COR-L47 (cell line): ENCODE measurements at places on chromosomes 6 and 20.

DNA sequence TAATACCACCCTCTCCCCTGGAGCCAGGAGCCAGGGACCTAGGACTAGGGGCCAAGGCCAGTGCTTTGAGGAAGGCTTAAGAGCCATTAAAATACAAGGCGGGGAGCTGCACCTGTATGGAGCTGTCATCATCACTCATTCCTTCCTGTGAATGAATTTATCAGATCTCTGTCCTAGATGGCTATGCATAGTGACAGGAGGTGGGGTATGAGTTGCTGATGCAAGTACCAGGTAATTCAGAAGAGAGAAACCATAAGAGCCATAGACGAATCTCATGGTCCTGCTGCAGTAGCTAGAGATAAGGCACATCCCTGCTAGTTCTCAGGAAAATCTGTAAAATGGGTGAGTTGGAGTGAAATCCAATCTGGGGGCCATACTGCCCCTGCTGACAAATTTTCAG is 10.3 kb downstream of the GRM4 start:
- no peak for DNase-seq

DNA sequence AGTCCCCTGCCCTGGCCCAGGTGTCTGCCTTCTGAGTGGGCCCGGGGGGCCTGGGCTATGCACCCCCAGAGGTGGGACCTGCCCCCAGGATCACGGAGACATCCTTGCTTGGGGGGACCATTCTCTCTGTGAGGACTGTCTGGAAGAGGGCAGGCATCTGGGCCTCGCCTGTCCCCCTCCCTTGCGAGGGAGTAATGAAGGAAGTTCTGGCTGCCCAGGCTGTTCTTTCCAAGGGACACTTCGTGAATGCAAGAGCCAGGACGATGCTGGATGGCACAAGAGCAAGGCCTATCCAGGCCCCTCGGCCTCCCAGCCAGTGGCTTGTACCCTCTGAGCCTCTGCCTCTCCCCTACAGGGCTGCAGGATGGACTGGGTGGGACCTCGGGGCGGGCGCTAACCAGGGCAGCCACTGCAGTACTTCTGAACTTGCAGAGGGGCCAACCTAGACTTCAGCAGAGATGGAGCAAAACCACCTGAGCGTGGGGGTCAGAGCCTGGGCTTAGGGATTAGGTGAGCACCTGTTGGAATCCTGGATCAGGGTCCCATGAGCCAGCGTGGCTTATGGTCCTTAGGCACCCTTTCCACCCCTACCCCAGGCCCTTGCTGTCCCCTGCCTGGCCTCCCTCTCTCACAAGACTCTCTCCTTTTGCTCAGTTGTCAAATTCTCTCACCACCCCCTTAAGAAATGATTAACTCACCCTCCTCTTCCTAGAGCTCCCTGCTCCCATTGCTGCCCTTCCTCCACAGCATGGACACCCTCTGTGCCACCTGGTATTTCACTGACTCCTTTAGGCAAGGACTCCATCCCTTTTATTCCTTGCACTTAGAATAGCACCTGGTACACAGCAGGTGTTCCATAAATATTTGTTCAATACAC is 53.2 kb downstream of the CTCFL start:
- DNase-seq = no peak

DNA sequence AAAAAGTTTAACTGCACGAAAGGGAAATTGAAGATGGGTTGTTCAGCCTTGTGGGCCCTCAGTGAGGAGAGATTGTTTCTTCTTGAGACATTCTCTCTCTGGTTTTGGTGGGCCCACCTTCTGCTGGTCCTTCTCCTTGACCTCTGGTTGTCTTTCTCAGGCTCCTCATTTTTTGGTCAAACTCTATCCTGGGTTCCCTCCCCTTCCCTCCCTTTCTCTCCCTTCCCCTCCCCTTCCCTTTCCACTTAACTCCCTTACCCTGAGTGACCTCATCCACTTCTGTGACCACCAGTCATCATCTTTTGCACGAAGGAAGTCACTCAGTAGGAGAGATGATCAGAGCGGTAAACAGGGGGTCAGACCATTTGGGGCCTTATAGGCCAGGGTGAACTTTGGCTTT is 71.5 kb upstream of the RALY start:
- DNase-seq = no peak

DNA sequence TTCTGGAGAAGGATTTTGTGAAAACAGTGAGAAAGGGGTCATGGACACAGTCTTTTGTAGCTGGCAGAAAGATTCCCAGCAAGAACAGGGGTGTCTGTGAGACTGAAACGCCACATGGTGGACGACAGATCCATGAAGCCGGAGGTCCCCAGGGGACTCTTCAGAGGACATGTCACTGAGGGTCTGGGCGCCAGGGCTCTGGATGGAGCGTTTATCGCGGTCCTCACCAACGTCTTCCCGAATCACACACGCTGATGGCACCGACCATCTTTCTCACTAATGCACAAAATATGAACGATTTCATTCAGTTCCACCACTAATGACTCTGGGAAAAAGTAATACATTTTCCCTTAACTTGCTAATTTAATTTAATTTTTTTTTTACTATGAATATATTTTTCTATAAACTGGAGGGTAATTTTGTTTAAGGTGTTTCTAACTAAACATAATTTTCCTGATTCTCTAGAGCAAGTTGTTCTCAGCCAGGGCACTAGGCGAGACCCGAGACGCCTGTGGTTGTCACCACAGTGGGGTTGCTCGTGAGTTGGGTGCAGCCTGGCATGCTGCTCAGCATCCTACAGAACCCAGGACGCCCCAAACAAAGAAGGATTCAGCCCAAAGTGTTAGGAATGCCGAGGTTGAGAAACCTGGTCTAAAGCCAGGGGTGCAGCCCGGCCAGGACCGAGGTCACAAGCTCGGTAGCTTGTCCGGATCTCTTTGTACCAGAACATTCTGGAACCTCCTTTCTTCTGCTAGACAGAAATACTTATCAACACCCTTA is 306.2 kb downstream of the TAF4 start:
- no peak for DNase-seq

GRCh38 chr6:109865968-109866367 is 112.1 kb upstream of the GPR6 start:
- DNase-seq = no peak

DNA sequence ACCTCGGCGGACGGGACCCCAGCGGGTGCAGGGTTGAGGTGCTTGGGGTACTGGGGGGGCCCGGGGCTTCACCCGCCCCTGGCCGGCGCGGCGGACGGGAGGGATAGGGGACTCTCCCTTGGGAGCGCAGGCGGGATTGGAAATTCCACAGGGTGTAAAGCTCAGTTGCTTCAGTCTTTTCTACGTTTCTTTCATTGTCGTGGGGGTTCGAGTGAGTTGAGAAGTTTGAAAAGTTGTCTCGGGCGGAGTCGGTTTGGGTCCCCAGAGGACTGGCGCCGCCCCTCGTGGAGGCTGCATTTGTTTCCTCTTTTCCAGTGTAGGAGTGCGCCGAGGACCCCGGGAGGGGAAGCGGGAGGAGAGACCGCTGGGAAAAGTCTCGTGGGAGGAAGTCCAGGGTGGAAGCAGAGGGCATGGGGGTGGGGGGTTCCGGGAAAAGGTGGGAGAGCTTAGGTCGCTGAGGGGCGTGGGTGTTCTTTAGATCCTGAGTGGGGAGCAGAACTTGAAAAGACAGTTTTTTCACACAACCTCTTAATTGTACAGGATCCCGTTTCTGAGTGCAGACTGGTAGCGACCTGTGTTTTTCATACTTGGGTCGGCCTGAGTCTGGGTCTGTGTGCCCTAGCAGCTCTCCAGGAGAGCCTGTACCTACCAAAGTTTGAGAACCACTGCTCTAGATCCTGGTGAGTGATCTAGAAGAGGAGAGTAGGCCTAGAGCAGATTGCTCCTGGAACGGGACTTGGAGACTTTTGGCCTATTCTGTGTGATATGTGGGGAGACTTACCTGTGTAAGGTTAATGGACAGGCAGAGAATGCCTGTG is 495 bp downstream of the FAM83B start:
- no peak for DNase-seq

GRCh38 chr6:4369616-4370015 is 234.2 kb upstream of the ECI2 start:
- no peak for DNase-seq

- no peak for DNase-seq
These were observed 78.4 kb upstream of the TBC1D7 start for GRCh38 chr6:13406781-13407180.

DNA sequence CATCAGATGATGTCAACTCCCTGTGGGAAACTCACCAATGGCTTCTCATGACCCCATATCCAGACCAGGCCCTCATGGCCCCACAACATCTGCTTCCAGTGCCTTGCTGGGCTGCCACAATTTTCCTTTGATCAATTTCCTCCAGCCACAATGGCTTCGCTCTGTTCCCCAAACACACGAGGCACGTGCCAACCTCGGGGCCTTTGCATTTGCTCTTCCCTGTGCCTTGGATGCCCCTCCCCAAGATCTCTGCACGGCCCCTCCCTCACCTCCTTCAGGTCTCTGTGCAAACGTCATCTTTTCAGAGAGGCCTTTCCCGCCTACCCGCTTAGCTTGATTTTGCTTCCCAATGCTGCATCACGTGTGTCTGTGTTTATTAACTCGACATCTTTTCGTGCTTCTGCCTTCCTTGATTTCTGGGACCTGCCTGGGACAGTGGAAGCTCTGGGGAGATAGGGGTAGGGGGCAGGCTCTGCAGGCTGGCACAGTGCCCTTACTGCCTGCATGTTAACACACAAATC is 13.1 kb downstream of the PEDS1 start:
- DNase-seq = no peak

GRCh38 chr6:151340219-151340978 is 51.0 kb downstream of the ZBTB2 start:
- no peak for DNase-seq

DNA sequence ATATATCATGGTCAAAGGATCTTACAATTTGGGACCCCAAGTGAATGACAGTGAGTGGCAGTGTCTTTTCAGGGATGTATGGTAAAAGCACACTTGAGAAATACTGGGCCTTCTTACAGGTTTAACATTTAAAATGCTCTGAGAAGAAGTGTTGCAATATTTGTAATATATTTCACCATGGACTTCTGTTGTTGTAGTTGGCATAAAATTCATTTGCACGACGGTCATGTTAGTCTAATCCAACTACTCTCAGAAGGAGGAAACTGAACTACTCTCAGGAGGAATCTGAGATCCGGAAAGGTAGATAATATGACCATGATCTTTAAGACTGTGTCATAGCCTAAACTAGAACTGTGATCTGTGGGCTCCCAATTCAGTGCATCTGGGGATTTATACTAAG is 700.1 kb downstream of the HDGFL1 start:
- no peak for DNase-seq

DNA sequence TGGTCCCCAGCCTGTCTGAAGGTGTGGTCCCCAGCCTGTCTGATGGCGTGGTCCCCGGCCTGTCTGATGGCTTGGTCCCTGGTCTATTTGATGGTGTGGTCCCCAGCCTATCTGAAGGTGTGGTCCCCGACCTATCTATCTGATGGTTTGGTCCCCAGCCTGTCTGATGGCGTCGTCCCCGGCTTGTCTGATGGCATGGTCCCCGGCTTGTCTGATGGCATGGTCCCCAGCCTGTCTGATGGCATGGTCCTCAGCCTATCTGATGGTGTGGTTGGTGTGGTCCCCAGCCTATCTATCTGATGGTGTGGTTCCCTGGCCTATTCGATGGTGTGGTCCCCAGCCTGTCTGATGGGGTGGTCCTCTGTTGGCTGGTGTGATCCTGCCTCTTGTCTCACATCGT is 18.2 kb upstream of the MRGBP start:
- DNase-seq = no peak

GRCh38 chr6:11525468-11526155 is 11.9 kb upstream of the TMEM170B start:
- no peak for DNase-seq

GRCh38 chr6:48560408-48560807 is 449.4 kb upstream of the PTCHD4 start:
- DNase-seq = no peak

GRCh38 chr6:2505624-2506023 is 245.1 kb downstream of the MYLK4 start:
- no peak for DNase-seq

- peak; percentile 84 for DNase-seq
These were observed 46.4 kb downstream of the PRL start for GRCh38 chr6:22250486-22250885.

- peak; percentile 42 for DNase-seq
These were observed 143.6 kb downstream of the MRPL14 start for GRCh38 chr6:43983632-43984031.

GRCh38 chr20:63942250-63942951 is 13.8 kb downstream of the UCKL1 start:
- DNase-seq = no peak

DNA sequence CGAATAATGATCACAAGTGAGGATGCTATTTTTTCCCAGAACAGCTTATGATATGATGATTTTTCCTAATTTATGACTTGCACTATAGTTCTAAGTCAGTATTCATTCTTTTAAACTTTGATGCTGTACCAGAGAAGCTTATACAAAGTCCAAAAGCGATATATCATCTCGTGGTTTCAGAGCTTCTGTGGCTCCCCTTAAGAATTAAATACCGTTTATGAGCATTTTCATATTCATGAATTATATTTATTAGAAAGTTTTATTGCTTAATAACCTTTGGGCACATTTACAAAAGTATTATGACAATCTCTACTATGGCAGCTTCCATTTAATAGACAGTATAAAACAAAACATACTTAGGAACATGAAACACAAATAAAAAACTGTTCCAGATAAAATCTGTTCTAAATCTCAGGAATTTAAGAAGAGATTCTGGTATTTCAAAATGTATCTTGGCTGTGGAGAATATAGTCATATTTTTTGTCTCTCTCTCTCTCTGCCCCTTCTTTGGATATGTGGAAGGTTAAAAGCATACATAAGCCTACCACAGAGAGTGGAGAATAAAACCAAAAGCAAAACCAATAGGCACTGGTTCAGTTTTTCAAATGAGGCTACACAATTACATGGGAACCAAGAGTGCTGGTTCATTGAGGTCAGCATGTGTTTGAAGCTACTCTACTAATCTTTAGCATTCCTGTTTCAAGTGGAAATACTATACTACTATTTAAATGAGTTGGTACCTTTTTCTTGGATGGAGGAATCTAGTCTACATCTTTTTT is 884.5 kb upstream of the GJE1 start:
- no peak for DNase-seq

- DNase-seq = no peak
These were observed 71.2 kb downstream of the ME1 start for GRCh38 chr6:83359638-83360037.

DNA sequence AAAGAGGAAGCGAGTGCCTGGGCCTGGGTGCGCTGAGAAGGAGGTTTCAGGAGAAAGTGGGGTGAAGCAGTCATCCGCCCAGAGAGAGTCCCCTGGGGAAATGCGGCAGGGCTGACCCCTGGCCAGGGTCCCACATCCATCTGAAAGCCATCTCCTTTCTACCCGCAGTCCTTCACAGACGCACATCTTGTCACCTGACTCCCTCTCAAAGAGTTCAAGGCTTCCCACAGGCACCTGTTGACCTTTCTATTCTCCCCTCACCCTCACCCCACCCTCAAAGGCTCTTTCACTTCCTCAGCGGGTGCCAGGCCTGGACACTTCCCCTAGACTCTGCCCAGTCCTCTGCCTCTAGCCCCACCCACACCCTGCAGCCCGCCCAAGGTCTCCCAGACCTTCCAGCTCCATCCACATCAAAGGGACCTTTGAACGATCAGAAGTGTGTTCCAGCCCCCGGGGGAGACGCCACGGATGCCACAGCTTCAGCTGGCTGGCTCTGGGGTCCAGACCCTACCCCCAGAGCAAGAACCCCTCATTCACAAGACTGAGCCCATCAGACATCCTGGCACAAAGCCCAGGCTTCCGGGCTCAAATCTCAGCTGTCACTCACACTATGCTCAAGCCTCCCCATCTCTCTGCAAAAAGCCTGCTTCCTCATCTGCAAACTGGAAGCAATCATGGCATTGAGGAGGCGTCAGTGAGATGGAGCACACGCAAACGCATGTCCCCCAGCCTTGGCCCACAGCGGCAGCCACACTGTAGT is 2.1 kb downstream of the CTSZ start:
- no peak for DNase-seq

GRCh38 chr6:44453146-44453545 is 65.6 kb downstream of the CDC5L start:
- DNase-seq = no peak
